ENCODE measurements at places on chromosomes 5 and 9.

GRCh38 chr5:43041669-43042175, 1.6 kb upstream of the ANXA2R start:
- no peak for DNase-seq

GRCh38 chr5:142506046-142506445, 179.8 kb downstream of the FGF1 start:
- no peak for DNase-seq

- no peak for DNase-seq
These were observed 215.0 kb downstream of the CNTLN start for GRCh38 chr9:17349831-17350230.

GRCh38 chr9:33480976-33481375, 7.3 kb upstream of the NOL6 start:
- no peak for DNase-seq

GRCh38 chr5:157865781-157866180, 6.8 kb upstream of the CLINT1 start:
- no peak for DNase-seq

DNA sequence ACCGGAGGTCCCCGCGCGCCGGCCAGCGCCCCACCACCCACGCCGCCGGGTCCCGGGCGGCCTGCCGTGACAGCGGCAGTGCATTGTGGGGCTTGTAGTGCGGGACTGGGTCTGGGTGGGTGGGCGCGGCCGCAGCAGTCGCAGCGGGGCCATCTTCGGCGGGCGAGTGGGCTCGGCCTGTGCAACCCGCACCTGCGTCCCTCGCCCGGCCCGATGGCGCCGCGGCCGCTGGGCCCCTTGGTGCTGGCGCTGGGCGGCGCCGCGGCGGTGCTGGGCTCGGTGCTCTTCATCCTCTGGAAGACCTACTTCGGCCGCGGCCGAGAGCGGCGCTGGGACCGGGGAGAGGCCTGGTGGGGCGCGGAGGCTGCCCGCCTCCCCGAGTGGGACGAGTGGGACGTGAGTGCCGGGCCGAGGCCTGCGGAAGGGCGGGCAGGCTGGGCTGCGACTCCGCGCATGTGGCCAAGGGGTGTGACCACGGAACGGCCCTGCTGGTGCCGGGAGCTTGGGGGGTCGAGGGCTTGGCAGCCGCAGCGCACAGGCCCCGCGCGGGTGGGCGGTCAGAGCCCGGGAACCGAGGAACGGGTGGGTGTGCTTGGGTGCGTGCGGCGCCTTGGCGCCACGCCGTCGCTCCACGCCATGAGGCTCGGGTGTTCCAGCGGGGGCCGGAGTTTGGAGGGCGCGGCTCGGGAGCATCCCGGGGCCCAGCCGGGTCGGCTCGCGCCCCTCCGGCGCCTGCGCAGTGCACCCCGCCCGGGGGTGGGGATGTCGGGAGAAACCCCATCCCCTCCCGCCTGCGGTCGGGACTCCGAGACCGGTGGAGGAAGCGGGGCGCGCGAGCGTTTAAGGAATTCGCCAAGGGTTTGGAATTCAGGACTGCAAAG, at the start of gene ARL10:
TSS of gene ARL10 (plus strand) at position 137 of the 881 bp plus-strand sequence. CDS start at position 214, 77 bp downstream.
- no peak for DNase-seq

DNA sequence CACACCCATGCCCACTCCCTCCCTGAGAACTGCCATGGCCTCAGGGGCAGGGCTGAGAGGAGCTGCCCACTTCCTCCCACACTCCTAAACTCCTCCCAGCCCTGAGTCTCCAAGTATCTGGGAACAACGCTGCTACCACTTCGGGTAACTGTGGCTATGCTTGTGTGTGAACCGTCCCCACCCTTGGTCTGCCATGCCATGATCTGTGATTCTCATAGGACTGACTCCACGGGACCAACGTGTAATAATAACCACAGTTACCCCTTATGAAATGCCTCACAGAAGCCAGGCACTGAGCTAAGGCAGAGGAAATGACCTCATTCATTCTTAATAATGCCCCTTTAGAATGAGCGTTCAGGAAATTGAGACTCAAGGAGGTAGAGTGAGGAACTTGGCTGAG, 103.9 kb upstream of the SMIM23 start:
- DNase-seq = no peak

GRCh38 chr9:116477584-116478141, 209.4 kb upstream of the TRIM32 start:
- no peak for DNase-seq

GRCh38 chr9:121443981-121444380, 55.7 kb downstream of the GGTA1 start:
- no peak for DNase-seq

GRCh38 chr5:136810261-136810801, 445.0 kb upstream of the TRPC7 start:
- no peak for DNase-seq

DNA sequence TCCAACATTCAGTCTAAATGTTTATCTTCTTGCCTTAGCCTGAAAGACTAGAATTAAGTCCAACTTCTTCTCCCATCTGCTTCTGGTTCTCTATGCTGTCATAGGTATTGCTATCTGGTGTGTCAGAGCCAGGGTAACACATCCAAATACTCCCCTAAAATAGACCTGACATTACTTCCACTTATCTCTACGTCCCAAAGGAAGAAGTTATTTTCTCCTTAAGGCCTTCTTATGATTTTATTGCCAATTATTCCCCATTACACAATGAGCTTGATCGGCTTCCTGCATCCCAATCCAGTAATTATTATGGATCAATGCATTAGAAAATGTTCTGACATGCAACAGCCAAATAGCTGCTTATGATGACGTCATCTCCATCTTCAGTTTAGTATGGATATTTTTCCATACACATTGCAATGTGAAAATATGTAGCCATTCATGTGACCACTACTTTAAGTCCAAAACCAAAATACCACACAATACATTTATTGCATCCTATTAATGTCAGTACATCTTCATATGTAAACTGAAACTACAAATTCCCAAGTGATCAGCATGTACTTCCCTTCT, 555.5 kb downstream of the MAT2B start:
- DNase-seq = no peak

DNA sequence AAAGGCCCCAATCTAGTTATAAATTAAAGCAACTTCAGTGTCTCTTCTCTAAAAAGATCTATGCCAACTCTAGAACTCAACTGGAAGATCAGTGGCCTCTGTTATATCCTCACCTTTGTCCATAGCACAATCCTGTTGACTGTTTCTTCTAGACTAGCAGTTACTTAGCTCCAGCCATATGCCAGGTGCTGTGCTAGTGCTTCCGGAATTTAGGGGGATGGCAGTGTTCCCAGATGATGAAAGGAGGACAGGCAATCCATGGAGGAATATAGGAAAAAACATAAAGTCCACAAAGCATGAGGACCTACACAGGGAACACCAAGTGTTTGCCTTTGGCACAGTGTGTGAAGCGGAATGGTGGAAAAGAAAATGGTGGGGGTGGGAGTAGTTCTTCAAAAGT, 214.3 kb downstream of the MAPKAP1 start:
- DNase-seq = no peak

DNA sequence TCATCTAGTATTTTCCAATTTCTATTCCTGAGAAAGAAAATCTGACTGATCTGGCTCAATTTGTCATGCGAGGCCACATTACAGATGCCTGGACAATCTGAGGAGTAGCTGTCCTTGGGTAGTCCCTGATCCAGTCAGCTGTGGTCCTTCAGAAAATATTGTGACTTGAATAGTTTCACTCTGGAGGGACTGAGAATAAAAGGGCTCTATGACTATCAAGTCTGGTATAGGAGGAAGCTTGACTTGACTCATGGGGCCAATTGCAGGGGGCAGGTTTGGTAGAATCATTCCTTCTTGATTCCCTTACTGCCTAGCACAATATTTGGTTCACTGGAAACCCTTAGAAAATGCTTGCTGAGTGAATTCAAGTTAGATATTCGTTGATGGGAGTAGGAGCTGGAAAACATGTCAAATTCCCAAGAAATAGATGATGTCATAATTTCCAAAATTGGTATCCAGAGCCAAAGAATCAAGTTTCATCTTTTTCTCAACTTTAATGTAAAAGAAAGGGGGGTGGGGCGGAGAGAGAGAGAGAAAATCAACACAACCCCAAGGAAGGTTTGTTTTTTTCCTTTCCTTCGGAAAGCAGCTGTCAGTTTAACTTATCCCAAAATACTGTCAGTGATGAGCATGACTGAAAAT, 32.4 kb upstream of the STX17 start:
- no peak for DNase-seq

- DNase-seq = no peak
These were observed 11.3 kb downstream of the IL4 start for GRCh38 chr5:132684922-132685720.

GRCh38 chr5:77864997-77865396, 88.9 kb upstream of the TBCA start:
- no peak for DNase-seq

- DNase-seq = no peak
These were observed 280.1 kb downstream of the HSPA4 start for GRCh38 chr5:133331941-133332340.

- no peak for DNase-seq
These were observed 67.9 kb downstream of the YTHDC2 start for GRCh38 chr5:113581388-113581787.

- no peak for DNase-seq
These were observed 9.4 kb upstream of the CARD19 start for GRCh38 chr9:93086447-93087224.

DNA sequence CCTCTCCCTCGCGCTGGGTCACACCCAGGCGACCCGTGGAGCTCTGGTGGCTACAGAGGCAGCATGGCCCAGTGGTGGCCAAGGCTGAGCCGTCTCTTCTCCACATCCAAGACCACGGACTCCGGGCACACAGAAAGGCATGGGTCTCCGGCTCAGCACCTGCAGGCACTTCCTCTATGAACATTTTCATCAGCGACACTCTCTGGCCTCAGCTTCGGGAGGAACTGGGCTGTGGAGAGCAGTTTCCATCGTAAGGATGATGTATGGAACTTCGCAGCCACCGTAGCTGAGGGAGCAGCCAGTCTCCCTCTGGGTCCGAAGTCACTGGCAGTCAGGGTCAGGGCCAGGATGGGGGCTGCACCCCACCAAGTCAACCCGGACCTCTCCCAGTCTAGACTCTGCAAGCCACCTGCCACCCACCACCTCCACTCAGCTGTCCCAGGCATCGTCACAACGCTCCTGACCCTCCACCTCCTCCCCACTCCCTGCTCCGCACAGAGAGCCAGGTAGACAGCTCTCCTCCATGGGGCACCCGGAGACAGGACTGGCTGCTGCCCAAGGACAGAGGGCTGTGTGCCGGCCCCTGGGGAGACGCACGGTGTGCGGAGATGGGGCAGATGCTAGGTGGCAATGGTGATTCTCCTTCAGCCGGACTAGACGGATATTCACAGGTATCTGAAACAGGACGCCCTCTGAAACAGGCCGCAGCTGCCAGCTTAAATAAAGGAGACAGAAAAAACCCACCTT, 9.7 kb downstream of the QSOX2 start:
- DNase-seq = no peak

- DNase-seq = no peak
These were observed 23.9 kb upstream of the MYOT start for GRCh38 chr5:137843676-137844299.

DNA sequence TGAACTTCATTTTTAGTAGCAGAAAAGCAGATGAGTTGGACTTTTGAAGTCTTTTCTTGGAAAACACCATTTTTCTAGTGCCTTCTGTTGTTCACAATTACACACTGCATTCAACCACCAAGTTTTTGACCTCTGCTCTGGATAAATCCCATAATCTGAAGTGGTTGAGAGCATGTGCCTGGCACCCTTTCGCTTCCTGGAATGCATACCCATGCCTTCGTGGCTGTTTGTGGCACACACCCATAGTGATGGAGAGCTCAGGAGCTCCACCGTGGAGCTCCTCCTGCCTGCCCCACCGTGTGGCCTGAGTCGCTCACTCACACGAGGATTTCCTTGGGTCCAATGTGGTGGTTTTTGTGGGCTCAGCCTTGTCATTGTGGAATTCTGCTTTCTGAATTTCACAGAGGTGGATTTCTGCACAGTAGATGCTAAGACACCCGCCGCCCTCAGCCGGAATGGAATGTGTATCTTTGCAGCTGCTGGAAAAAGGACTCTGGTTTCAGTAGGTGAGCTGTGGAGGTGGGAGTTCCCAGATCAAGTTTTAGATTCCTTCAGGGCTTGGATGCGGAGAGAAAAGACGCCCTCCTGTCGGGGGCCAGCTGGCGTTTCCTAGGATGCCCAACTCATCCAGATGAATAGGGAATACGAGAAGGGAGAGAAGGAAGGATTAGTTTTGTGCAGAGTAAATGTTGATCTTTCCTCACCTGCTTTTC, 500.4 kb downstream of the IRX1 start:
- no peak for DNase-seq

- no peak for DNase-seq
These were observed 3.8 kb downstream of the ANXA6 start for GRCh38 chr5:151153766-151154272.

GRCh38 chr5:78827725-78828124, 157.4 kb downstream of the ARSB start:
- no peak for DNase-seq

- no peak for DNase-seq
These were observed 38.3 kb downstream of the PTGES start for GRCh38 chr9:129714511-129715061.

DNA sequence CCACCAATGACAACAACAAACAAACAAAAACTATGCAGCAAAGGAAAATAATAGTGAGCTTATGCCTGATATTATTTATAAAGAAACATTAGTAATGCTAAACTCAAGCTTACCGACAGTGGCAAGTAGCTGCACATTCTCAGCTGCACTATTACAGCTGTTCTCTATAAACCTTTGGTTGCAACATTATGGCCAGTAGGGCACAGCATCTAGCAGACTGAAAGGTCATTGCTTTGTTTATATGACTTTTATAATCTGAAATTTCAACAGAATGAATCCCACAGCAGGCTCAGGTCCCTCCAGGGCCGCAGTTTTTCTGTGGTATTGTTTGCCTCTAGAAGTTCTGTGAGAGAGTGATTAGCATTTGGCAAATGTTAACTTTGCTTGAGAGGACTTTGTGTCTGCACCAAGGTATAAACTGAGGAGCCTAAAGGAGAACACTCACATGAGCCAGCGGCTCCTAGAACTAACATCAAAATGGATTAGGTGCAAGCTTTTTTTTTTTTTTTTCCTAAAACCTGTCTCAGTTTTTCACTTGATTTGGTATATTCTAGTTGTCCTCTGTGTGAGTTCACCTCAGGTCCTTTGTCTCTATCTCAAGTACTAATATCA, 58.3 kb downstream of the IZUMO3 start:
- DNase-seq = no peak

DNA sequence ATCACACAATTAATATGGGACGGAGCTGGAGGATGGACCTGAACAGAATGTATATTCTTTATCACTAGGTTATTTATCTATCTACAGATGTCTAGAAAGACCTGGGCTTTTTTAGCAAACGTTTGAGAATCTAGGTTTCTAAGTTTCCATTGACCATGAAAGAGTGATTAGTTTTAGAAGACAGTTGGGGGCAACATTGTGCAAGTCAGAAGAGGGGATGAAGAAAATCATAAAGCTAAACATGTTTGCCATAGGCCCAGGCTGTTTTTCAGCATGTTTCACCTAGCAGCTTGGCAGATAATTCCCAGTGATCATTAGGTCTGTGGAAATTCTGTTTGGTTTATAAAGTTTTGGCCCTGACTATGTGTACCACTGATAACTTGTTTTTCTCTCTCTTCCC, 44.1 kb upstream of the CDKN2B start:
- no peak for DNase-seq

Measured in smooth muscle cell of the brain vasculature (primary cell).